H4 (cell line): ENCODE measurements at places on chromosomes 5 and 9. TPM values are rescaled to one million over a fixed set of nuclear protein-coding genes. Genes with fewer than 3 reads are reported as not detected.

The TMEM245 gene
- 34.7 and 39.0 TPM in 2 replicates for total RNA-seq

DNA sequence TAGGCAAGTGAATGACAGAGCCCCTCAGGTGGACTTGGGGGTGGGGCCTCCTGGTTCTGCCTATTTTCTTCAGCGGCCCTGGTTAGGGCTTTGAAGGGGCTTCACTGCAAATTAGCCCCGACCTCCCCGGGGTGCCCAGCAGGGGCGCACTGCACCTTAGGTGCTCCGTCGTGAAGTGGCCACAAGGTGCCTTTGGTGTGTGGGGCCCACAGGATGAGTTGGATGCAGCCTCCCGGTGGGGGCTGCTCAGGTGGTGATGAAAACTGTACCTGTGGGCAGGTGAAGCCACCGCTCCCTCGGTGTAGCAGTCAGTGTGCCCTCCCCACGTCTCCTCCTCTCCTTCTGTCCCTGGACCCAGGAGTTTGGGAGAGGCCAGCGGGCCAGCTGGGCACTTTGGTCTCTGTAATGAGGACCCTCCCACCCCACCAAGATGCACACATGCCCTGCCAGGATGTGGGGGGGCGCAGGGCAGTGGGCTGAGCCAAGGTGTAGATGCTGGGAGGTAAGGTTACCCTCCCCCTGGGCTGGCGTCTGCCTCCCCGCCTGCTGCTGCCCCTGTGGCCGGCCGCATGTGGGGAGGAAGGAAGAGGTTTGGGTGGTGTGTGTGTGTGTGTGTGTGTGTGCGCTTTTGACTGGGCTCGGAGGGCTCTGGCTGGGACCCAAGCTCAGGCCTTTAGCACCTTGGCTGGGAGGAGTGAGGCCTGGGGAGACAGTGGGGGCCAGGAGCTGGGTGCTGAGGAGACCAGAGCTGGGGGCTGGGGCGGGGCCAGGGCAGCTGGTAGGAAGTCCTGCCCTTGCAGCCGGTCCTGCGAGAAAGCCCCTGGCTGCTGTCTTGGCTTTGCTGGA is 55.6 kb downstream of the RXRA start:
- peak; percentile 65 for DNase-seq

- DNase-seq = no peak
Measured at GRCh38 chr5:177427211-177427822, 841 bp downstream of the GRK6 start.

GRCh38 chr5:159463590-159464321 is 133.5 kb upstream of the IL12B start:
- DNase-seq = peak; percentile 18

- DNase-seq = no peak
Measured at GRCh38 chr5:127228540-127229184, 61.9 kb upstream of the MEGF10 start.
